ENCODE measurements at places on chromosomes 12 and 14. TPM values are rescaled to one million over a fixed set of nuclear protein-coding genes. Genes with fewer than 3 reads are reported as not detected.

GRCh38 chr12:92010368-92010767 is 135.3 kb downstream of the BTG1 start:
- H3K4me3 ChIP-seq = no peak overlapping the region
- no peak for DNase-seq
- no peaks in the 10 kb centered on the region for H3K36me3 ChIP-seq

Gene BICDL1
- total RNA-seq = not detected

GRCh38 chr12:49037111-49037946 is 18.8 kb upstream of the PRKAG1 start:
- DNase-seq = no peak
- no peak overlapping the region for H3K4me3 ChIP-seq
- peaks cover 86% of the 10 kb centered on the region for H3K36me3 ChIP-seq
- H3K27ac ChIP-seq = no peak overlapping the region

- H3K27ac ChIP-seq = no peak overlapping the region
- H3K4me3 ChIP-seq = no peak overlapping the region
- H3K27me3 ChIP-seq = no peaks in the 10 kb centered on the region
Observed at GRCh38 chr12:1595690-1596347, 1.4 kb upstream of the FBXL14 start.

- H3K36me3 ChIP-seq = no peaks in the 10 kb centered on the region
- no peaks in the 10 kb centered on the region for H3K4me1 ChIP-seq
- H3K27me3 ChIP-seq = no peaks in the 10 kb centered on the region
- H3K4me3 ChIP-seq = no peak overlapping the region
- H3K27ac ChIP-seq = no peak overlapping the region
- DNase-seq = no peak
Observed at GRCh38 chr14:47485421-47485820, 190.0 kb downstream of the MDGA2 start.

DNA sequence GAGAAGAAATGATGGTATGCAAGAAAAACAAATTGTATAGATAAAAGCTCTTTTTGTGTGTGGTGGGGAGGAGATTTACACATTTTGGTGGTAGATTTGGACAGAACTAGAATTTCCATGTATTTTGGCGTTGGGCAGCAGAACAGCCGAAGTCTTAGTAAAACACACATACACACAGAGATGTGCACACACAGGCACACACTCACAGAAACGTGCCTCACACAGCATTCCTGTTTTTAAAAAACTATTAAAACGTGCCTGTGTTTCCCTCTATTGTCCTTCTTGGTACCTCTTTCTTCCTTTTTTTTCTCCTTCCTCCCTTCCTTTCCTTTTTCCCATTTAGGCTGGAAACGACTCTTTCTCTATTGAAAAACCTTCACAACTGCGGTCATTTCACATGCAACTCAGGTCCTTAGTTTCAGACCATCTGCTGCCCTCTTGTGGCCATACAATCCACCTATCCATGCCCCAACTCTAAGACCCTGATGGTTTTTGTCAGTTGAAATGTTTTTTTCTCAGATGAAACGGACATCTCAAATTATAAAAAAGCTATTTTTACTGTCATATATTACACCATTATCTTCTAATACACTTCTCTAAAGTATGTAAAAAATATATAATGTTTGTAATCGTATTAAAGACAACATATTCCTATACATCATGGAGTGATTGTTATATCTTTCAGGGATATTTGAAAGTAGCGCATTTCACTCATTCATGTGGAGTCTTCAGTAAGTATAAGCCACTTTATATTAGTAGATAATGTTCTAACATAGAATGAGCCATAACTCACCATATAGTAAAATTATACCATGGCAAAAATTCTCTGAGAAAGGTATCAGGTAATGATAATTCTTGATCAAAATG is 386.7 kb upstream of the NOVA1 start:
- no peak overlapping the region for H3K27ac ChIP-seq
- DNase-seq = peak; percentile 31
- H3K36me3 ChIP-seq = no peaks in the 10 kb centered on the region
- no peaks in the 10 kb centered on the region for H3K4me1 ChIP-seq
- H3K27me3 ChIP-seq = no peaks in the 10 kb centered on the region

GRCh38 chr12:132061641-132062430 is 82.3 kb downstream of the DDX51 start:
- no peak overlapping the region for H3K4me3 ChIP-seq
- H3K36me3 ChIP-seq = peaks cover 54% of the 10 kb centered on the region
- no peak overlapping the region for H3K27ac ChIP-seq
- DNase-seq = no peak

DNA sequence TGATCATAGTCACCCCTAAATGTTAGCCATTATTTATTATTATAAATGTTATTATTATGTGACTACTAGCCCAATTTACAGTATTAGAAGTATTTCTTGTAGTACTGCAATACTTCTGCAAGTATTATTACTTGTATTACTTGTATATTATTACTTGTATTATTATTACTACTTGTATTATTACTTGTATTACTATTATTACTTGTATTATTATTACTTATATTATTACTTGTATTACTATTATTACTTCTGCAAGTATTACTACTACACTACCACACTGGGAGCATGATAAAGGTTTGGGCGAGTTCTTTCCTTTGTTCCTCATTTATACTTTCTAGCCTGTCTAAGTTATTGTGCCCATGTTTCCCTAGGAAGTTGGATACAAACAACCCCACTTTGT is 67.9 kb downstream of the NOS1 start:
- H3K27ac ChIP-seq = no peak overlapping the region
- no peaks in the 10 kb centered on the region for H3K4me1 ChIP-seq

Gene CCDC184
- total RNA-seq = 0.18 TPM

GRCh38 chr14:105023791-105024480 is 3.1 kb upstream of the CDCA4 start:
- H3K4me3 ChIP-seq = no peak overlapping the region
- no peaks in the 10 kb centered on the region for H3K36me3 ChIP-seq
- H3K27ac ChIP-seq = no peak overlapping the region
- peaks cover 16% of the 10 kb centered on the region for H3K4me1 ChIP-seq
- no peaks in the 10 kb centered on the region for H3K27me3 ChIP-seq
- DNase-seq = peak; percentile 73

DNA sequence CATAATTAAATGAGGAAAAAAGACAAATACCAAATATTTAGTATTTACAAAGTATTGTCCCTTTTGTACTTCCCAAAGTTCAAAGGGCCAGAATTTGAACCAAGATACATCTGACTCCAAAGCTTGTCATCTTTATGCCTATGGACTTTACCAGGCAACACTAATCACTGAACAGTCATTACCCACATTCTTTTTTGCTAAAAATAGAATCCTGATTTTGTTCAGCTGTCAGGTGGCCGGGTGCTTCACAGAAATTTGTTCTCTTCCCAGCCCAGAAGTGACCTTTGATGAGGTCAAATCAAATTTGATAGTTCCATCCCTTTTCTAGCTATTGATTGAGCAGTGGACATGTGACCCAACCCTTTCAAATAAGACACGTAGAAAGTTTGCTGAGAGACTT is 121.6 kb downstream of the LLPH start:
- H3K36me3 ChIP-seq = no peaks in the 10 kb centered on the region
- H3K27me3 ChIP-seq = peaks cover 8% of the 10 kb centered on the region
- no peak for DNase-seq
- no peaks in the 10 kb centered on the region for H3K4me1 ChIP-seq

GRCh38 chr12:118371321-118372282 is 1.1 kb downstream of the TAOK3 start:
- H3K27me3 ChIP-seq = no peaks in the 10 kb centered on the region
- H3K4me3 ChIP-seq = peak overlapping the region; percentile 87
- H3K4me1 ChIP-seq = peaks cover 1% of the 10 kb centered on the region
- DNase-seq = no peak
- no peaks in the 10 kb centered on the region for H3K36me3 ChIP-seq
- peak overlapping the region; percentile 83 for H3K27ac ChIP-seq

GRCh38 chr12:54667945-54668344 is 19.8 kb upstream of the DCD start:
- no peak overlapping the region for H3K4me3 ChIP-seq
- H3K4me1 ChIP-seq = no peaks in the 10 kb centered on the region
- H3K36me3 ChIP-seq = no peaks in the 10 kb centered on the region
- H3K27me3 ChIP-seq = no peaks in the 10 kb centered on the region

DNA sequence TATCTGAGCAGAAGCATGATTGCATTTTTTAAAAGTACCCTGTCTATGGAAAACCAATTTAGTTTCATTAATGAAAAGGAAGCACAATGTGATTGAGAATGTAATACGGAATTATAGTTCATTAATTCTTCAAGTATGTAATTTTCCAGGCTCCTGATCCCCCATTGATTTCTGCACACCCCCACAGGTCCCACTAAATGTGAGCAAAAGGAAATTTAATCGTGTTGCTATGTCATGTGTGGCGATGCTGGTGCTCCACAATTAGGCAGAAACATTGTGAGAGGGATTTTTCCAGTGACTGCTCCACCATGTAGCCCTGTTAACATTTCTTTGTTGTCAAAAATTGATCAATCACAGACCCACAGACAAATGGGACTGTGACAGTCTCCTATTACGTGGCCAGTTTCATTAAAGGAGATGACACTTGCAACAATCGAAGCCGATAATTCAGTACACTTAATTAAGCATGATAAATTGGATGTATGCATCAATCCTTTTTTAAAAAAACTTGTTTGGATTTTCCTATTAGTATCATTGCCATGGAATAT is 306.0 kb downstream of the NELL2 start:
- DNase-seq = no peak
- no peaks in the 10 kb centered on the region for H3K36me3 ChIP-seq
- no peaks in the 10 kb centered on the region for H3K27me3 ChIP-seq

DNA sequence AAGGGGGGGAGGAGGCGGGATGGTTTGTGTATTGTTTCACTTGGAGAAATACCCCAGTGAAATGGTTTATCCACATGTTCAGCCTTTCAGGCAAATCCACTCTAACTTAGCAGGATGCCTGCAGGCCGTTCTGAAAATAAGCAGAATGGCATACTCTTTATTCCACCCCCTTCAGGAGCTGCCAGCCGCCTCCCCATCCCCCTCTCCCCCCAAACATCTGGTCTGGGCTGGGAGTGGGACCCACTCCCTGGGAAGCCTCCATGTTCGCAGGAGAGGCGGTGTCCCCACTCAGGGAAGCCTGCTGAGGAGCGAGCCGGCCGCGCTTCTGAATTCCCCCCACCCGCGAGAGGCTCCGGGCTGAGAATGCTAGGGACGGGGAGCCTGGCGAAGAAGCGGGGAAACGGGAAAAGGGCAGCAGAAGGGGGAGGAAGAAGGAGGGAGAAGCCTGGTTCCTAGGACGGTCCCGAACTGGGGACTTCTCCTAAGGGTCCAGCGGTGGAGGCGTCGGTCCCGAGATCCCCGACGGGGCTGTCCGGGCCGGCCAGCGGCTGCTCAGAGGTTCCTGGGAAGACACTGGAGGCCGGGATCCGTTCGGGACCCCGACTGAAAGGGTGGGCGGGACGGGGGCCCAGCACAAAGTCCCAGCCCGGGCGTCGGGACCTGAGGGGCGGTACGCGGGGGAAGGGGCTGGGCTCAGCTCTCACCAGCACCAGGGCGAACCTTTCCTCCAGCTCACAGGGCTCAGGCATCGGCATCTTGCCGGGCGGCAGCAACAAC is 666 bp downstream of the FMNL3 start:
- H3K36me3 ChIP-seq = no peaks in the 10 kb centered on the region
- DNase-seq = peak; percentile 47
- H3K4me3 ChIP-seq = peak overlapping the region; percentile 97
- H3K27ac ChIP-seq = peak overlapping the region; percentile 92

- H3K4me3 ChIP-seq = no peak overlapping the region
- DNase-seq = peak; percentile 76
Observed at GRCh38 chr12:28937196-28937595, 211.9 kb upstream of the FAR2 start.

DNA sequence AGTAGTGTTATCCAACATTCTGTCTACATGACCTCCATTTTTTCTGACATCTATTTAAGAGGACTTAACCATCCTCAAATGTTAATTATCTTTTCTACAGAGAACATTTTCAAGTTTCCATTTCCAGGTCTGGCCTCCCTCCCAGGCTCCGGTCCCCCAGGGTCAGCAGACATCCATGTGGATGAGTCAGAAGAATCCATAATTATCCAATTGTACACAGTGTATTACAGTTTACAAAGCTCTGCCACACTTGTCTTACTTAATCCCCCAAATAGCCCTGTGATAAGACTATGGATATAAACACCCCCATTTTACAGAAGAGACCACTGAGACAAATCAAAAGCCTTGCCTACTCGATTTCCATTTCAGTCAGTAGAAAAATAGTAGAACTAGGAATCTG is 65.0 kb downstream of the SLC8A3 start:
- no peaks in the 10 kb centered on the region for H3K4me1 ChIP-seq
- H3K27ac ChIP-seq = no peak overlapping the region
- DNase-seq = no peak
- no peaks in the 10 kb centered on the region for H3K36me3 ChIP-seq

- H3K36me3 ChIP-seq = peaks cover 31% of the 10 kb centered on the region
- peaks cover 2% of the 10 kb centered on the region for H3K4me1 ChIP-seq
- H3K4me3 ChIP-seq = no peak overlapping the region
- H3K27me3 ChIP-seq = no peaks in the 10 kb centered on the region
Observed at GRCh38 chr12:122145505-122146330, 28.3 kb downstream of the IL31 start.

GRCh38 chr12:26631846-26632245 is 201.1 kb downstream of the ITPR2 start:
- H3K36me3 ChIP-seq = no peaks in the 10 kb centered on the region
- no peak overlapping the region for H3K4me3 ChIP-seq
- H3K27ac ChIP-seq = no peak overlapping the region
- H3K27me3 ChIP-seq = no peaks in the 10 kb centered on the region

- peak; percentile 65 for DNase-seq
- H3K27ac ChIP-seq = peak overlapping the region; percentile 94
- H3K4me1 ChIP-seq = peaks cover 32% of the 10 kb centered on the region
- no peak overlapping the region for H3K4me3 ChIP-seq
- H3K27me3 ChIP-seq = no peaks in the 10 kb centered on the region
Observed at GRCh38 chr12:53096089-53096741, 1.3 kb upstream of the IGFBP6 start.

Gene KRT5
- total RNA-seq = not detected

DNA sequence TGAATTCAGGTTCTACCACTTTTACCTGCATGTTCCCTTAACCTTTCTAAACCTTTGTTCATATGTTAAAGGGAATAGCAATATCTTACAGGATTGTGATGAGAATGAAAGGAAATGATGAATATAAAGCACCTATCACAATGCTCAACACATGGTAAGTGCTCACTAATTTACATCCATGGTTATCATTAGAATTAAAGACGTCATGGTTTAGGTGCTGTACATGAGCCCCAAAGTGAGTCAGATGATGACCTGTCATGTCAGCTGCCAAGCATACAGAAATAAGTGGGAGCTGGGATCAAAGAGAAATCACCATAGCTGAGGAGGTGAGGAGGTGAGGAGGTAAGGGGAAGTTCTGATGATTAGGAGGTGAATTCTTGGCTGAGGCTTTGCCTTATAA is 135.9 kb upstream of the ATP2B1 start:
- H3K4me3 ChIP-seq = no peak overlapping the region
- DNase-seq = no peak
- no peaks in the 10 kb centered on the region for H3K36me3 ChIP-seq
- H3K27me3 ChIP-seq = no peaks in the 10 kb centered on the region
- H3K27ac ChIP-seq = no peak overlapping the region

DNA sequence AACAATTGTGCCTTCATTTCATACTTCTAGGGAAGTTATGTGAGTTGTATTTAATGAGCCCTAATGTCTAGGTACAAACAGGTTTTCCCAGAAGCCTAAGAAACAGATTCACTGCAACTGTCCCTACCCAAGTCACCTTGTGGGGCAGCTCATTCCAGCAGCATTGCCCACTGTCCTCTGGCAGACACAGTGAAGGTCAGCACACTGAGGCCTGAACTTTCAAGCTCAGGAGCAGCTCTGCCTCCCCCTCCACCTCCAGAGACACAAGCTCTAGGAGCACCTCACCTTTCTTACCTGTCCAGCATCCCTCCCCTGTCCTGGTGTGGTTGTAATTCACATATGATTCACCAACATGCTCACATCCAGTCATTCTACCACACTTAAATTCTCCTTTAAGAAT is 15.7 kb downstream of the UBE3B start:
- no peaks in the 10 kb centered on the region for H3K27me3 ChIP-seq
- peaks cover 2% of the 10 kb centered on the region for H3K4me1 ChIP-seq
- H3K27ac ChIP-seq = no peak overlapping the region
- H3K36me3 ChIP-seq = peaks cover 48% of the 10 kb centered on the region

Data from IMR-90 (cell line).